ENCODE measurements at places on chromosomes 2 and 18. TPM values are rescaled to one million over a fixed set of nuclear protein-coding genes. Genes with fewer than 3 reads are reported as not detected.

Gene AQP4
- polyA plus RNA-seq: 0.07 TPM

DNA sequence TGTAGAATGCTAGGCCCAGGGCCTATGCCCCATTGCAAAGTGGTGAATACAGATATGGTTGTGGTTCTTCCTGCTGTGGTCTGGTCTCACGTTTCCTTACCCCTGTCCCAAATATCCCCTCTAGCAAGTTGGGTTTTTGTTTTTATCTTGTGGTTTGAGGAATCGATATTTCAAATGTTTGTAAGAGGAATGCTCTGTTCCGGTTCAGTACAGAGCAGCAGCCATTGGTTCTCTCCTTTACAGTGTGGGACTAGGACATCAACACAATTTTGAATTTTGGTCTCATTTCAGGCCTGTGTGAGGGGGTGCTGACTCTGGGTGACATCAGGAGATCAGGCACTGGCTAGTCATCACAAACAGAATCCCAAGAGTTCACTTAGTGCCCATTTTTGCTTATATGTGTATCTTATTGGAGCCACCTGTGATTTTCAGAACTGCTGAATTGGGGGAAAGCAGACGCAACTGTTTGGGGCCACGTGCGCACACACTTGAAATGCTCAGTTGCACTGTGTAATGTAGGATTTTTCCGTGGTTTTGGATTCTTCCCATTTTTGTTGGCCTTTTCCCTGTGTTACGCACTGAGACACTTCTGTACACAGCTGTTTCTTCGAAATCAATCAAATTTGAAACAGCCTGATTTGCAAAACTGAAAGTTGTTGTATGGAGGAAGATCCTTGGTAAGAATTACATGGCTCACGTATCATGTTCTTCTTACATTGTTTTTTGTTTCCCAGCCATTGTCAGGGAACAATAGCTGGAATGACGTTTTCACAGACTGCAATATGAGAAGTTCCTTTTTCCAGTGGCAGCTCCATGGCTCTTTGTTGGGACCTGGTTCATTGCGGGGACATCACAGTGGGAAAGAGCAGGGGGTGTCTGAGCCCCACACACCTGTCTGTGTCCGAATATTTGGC lies 8.6 kb downstream of the SH3BP4 start:
- H3K4me3 ChIP-seq: no peak overlapping the region
- H3K36me3 ChIP-seq: no peaks in the 10 kb centered on the region
- peak overlapping the region; percentile 68 for H3K27ac ChIP-seq
- DNase-seq: no peak

Gene ARHGAP28
- polyA plus RNA-seq: 0.35 TPM

GRCh38 chr18:62001396-62001795 lies 108.6 kb upstream of the RNF152 start:
- no peaks in the 10 kb centered on the region for H3K36me3 ChIP-seq
- no peak for DNase-seq
- H3K4me3 ChIP-seq: no peak overlapping the region
- H3K27ac ChIP-seq: no peak overlapping the region
- H3K27me3 ChIP-seq: no peaks in the 10 kb centered on the region

DNA sequence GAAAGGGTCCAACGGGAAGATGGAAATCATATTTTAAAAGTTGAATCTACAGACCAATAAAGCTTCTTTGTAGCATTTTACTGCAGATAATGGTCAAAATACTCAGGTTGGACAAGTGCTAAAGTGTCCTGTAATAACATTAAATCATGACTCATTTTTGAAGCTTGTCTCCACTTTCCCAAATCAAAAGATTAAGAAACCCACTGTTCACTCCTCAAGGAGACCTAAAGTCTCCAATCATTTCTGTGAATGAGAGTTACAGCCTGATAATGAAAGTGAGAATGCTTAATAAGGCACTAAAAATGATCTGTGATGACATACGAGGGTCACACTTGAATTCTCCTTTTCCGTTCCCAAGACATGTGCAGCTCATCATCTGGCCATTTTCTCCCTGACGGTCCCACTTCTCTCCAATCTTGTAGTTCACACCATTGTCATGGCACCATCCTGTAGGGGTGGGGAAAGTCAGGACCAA lies 53.4 kb downstream of the ATIC start:
- H3K36me3 ChIP-seq: no peaks in the 10 kb centered on the region
- no peaks in the 10 kb centered on the region for H3K27me3 ChIP-seq
- no peak overlapping the region for H3K4me3 ChIP-seq
- H3K4me1 ChIP-seq: no peaks in the 10 kb centered on the region
- H3K27ac ChIP-seq: no peak overlapping the region

Gene UPP2
- not detected for polyA plus RNA-seq

GRCh38 chr2:232897598-232898408 lies 27.7 kb downstream of the SNORC start:
- no peaks in the 10 kb centered on the region for H3K36me3 ChIP-seq
- no peak overlapping the region for H3K27ac ChIP-seq
- no peak overlapping the region for H3K4me3 ChIP-seq
- H3K27me3 ChIP-seq: peaks cover 12% of the 10 kb centered on the region
- no peaks in the 10 kb centered on the region for H3K4me1 ChIP-seq
- DNase-seq: no peak

Gene NEU2
- not detected for polyA plus RNA-seq

DNA sequence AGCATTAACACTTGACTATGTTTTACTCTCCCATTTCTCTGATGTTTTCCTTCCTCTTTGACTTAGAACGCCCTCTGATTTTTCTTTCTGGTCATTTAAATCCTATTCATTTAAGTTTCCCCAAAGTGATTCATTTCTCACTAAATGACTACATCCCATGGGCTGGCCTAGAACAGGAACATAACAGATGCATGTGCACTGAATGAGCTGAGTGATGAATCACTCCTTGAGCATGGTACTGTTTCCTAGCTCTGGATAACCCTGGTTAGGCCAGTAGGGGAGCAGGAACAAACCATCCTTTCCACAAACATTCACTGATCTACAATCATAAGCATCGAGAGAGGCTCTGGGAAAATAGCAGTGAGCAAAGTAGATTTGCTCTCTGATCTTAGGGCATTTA lies 221.9 kb upstream of the SETBP1 start:
- H3K27ac ChIP-seq: no peak overlapping the region
- H3K36me3 ChIP-seq: no peaks in the 10 kb centered on the region
- no peak overlapping the region for H3K4me3 ChIP-seq
- H3K27me3 ChIP-seq: no peaks in the 10 kb centered on the region
- DNase-seq: no peak

- H3K4me1 ChIP-seq: no peaks in the 10 kb centered on the region
- peaks cover 5% of the 10 kb centered on the region for H3K27me3 ChIP-seq
- H3K36me3 ChIP-seq: no peaks in the 10 kb centered on the region
- H3K4me3 ChIP-seq: no peak overlapping the region
- no peak overlapping the region for H3K27ac ChIP-seq
Measured at GRCh38 chr2:181725476-181725875, 45.2 kb upstream of the NEUROD1 start.

Gene ARHGEF33
- polyA plus RNA-seq: 0.09 TPM

DNA sequence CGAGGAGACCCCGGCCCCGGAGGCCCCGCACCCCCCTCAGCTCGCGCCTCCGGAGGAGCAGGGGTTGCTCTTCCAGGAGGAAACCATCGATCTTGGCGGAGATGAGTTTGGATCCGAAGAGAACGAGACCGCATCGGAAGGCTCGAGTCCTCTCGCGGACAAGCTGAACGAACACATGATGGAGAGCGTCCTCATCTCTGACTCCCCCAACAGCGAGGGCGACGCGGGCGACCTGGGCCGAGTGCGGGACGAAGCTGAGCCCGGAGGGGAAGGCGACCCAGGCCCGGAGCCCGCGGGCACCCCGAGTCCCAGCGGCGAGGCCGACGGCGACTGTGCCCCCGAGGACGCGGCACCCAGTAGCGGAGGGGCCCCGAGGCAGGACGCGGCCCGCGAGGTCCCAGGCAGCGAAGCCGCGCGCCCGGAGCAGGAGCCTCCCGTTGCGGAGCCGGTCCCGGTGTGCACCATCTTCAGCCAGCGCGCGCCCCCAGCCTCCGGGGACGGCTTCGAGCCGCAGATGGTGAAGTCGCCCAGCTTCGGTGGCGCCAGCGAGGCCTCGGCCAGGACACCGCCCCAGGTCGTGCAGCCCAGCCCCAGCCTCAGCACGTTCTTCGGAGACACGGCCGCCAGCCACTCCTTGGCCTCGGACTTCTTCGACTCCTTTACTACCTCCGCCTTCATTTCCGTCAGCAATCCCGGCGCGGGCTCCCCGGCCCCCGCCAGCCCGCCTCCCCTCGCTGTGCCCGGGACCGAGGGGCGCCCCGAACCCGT lies 8.3 kb downstream of the TRAPPC12 start:
- H3K27me3 ChIP-seq: no peaks in the 10 kb centered on the region
- no peak overlapping the region for H3K27ac ChIP-seq
- peaks cover 13% of the 10 kb centered on the region for H3K36me3 ChIP-seq
- no peaks in the 10 kb centered on the region for H3K4me1 ChIP-seq

DNA sequence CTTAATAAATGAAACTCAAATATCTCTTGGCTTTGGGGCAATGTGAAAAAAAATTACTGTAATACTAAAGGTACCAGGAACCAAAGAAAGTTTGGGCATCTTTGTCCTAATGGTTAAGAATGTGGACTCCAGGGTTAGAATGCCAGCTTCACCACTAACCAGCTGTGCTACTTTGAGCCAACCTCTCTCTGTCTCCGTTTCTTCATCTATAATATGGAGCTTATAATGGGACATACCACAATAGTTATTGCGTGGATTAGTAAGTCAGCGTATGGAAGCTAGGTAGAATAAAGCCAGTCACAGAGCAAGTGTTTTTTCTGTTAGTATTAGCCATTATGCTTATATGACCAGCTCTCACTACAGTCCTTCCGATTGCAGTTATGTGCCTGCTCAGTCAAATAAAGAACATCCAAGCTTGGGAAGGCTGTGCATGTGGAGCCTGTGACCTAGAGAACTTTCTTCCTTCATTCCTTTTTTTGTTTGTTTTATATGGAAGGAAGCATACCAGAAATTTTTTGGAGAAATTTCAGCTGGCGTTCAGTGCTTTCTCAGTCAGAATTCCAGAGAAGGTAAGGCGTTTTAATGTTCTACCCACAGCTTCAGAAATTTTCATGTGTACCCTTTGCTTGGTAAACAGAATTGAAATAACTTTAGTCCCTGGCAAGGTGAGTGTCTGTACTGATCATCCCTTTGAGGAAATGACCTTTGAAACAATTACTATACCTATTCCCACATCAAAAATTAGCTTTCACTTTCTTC lies 114.0 kb upstream of the RND3 start:
- no peaks in the 10 kb centered on the region for H3K36me3 ChIP-seq
- no peak for DNase-seq
- H3K4me3 ChIP-seq: no peak overlapping the region
- H3K27me3 ChIP-seq: no peaks in the 10 kb centered on the region
- H3K27ac ChIP-seq: no peak overlapping the region

Gene SH3RF3
- polyA plus RNA-seq: 8.9 TPM

Gene HJURP
- 0.22 TPM for polyA plus RNA-seq

Gene CXCR1
- polyA plus RNA-seq: 0.10 TPM

Gene RGPD8
- polyA plus RNA-seq: 0.84 TPM

DNA sequence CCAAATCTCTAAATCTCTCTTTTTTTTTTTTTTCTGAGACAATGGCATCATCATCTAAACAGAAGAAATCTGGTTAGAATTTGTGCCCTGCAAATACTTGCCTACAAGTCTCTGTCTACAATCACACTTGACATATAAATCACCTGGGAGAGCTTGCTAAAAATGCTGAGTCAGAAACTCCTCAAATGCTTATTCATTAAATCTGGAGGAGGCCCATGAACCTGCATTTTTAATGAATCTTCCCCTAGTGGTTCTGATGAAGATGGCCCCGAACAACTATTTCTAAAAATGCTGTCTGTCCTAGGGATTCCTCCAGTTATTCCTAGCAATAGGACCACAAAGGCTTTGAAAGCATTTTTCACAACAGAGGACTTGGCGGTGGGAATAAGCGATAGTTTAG lies 1.6 kb upstream of the CSRNP3 start:
- no peak for DNase-seq
- no peak overlapping the region for H3K4me3 ChIP-seq
- peaks cover 20% of the 10 kb centered on the region for H3K4me1 ChIP-seq
- H3K27me3 ChIP-seq: no peaks in the 10 kb centered on the region

DNA sequence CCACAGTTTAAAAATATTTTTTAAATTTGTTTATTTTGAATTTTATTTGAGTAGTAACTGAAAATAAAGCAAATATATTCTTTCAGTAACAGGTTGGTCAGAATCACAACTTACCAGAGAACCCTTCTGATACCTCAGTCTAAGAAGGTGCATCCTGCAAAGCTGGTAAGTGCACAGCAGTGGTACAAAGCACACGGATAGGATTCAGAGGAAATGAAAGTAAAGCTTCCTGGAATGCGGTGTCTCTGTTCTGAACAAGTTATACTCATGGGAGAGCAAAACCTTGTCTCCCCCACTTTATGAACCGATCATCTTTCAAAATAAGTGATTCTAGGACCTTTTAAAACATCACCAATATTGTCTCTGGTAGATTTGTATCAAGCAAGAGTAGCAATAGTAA lies 398.3 kb downstream of the TMX3 start:
- H3K27ac ChIP-seq: no peak overlapping the region
- no peaks in the 10 kb centered on the region for H3K36me3 ChIP-seq
- H3K4me3 ChIP-seq: no peak overlapping the region

Gene ABCB11
- 0.07 TPM for polyA plus RNA-seq

- no peaks in the 10 kb centered on the region for H3K27me3 ChIP-seq
- no peaks in the 10 kb centered on the region for H3K36me3 ChIP-seq
- DNase-seq: peak; percentile 8
Measured at GRCh38 chr2:47437287-47437686, 34.3 kb downstream of the MSH2 start.

GRCh38 chr2:72211777-72212485 lies 64.3 kb upstream of the CYP26B1 start:
- H3K36me3 ChIP-seq: no peaks in the 10 kb centered on the region
- no peaks in the 10 kb centered on the region for H3K4me1 ChIP-seq
- DNase-seq: no peak
- no peak overlapping the region for H3K4me3 ChIP-seq
- H3K27me3 ChIP-seq: no peaks in the 10 kb centered on the region
- no peak overlapping the region for H3K27ac ChIP-seq

- H3K4me1 ChIP-seq: no peaks in the 10 kb centered on the region
- H3K27ac ChIP-seq: no peak overlapping the region
- DNase-seq: no peak
- H3K27me3 ChIP-seq: no peaks in the 10 kb centered on the region
- no peaks in the 10 kb centered on the region for H3K36me3 ChIP-seq
Measured at GRCh38 chr2:187174582-187174981, 273.5 kb downstream of the CALCRL start.

Gene DCC
- polyA plus RNA-seq: not detected

DNA sequence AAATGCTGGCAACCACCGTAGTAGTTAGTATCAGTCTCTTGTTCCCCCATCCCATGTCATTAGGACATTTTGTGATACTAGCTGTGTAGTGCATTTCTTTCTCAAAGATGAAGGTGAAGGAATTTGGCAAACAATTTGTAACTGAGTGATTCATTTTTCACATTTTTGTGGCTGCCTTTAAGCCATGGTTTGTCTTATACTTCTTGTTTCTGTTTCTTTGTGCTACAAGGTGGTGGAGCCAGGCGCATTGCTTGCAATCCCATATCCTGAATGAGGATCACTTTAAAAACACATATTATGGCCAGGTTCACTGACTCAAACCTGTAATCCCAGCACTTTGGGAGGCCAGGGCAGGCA lies 40.6 kb downstream of the GPD2 start:
- no peak for DNase-seq
- H3K4me1 ChIP-seq: no peaks in the 10 kb centered on the region
- no peak overlapping the region for H3K4me3 ChIP-seq

Gene SMAD7
- 18.7 TPM for polyA plus RNA-seq
